Ovary (tissue), 10 donors: ENCODE measurements at places on chromosomes 7 and 10. TPM values are rescaled to one million over a fixed set of nuclear protein-coding genes. Genes with fewer than 3 reads are reported as not detected.
A peak's percentile ranks its signal among the peaks of the same experiment; 100 is the strongest.

DNA sequence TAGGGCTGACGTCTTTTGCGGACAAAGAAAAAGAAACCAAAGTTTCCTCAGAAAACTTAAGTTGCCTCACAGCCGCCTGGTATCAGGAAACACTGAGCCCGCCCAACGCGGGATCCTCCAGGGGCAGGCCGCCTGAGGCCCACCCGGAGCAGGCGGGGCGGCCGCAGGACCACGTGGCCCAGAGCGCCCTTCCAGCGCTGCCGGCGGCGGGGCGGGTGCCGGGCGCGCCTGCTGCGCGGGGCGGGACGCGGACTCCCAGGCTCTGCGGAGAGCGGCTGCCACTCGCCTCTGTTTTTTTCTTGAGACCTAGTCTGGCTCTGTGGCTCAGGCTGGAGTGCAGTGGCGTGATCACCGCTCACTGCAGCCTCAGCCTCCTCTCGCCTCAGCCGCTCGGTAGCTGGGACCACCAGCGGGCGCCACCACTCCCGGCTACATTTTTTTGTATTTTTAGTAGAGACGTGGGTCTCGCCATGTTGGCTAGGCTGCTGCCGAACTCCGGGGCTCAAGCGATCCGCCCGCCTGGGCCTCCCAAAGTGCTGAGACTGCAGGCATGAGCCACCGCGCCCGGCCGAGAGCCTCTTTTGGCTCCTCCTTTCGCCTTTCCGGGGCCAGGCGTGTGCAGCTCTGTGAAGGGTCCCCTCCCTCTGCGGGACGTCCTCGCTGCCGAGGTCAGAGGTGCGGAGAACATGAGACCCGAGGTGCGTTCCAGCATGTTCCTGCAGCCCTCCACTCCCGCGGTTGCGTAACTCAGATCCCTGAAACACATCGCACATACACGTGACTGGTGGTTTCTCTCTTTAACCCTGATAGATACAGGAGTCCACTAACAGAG, 11.6 kb upstream of the HNRNPF start:
- DNase-seq, result peak; percentile 91

- DNase-seq, result no peak
These were observed 5.6 kb downstream of the TMEM229A start for GRCh38 chr7:124027236-124027635.

RRP12 gene
- total RNA-seq, result 24.4 TPM

OR2A42 gene
- 0.10 TPM for total RNA-seq

GRCh38 chr7:18133921-18134320, 106.3 kb upstream of the PRPS1L1 start:
- DNase-seq, result no peak

DNA sequence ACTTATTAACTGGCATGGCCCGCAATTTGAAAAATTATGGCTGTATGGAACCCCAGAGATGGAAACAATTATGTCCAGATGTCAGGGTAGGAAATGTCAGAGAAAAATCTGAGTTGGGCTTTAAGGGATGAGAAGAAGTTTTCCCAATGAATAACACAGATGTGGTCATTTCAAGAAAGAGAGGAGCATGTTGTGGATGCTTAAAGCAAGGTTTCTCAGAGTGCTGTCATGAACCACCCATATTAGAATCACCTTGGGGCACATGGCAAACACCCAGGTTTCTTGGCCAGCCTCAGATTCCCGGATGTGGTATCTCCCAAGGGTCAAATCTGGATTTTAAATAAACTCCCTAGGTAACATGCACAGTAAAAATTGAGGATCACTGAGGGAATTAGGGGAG, 43.6 kb downstream of the LAMB4 start:
- no peak for DNase-seq

DNA sequence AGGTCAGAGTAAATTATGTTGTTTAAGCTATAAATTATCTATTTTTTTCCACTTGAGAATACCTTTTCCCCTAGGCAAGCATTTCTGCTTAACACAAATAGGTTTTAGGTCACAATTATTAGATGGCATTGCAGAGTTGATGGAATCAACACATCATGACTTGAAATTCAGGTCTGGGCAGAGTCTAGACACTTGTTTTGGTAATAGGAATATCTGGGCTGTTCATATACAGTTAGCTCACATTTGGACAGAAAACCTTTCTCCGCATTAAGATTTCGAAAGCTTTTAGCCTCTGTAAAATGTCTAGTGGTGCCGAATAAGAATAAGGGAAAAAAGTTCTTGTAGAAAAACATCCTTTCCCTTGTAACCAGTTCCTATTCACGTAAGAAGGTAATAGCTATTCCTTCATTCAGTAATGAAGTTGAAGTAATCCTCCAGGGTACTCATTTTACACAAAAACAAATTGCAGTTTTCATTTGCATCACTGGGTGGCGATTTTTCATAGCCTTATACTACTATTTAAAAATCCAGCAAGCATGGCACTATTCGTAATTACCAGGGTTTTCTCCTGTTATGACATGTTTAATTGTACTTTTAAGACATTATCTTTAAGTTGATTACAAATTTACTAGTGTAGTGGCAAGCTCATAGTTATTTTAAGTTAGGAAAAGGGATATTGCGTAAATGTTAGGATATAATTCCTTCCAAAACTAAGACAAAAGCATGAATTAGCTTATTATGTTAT, 37.0 kb downstream of the RPA3 start:
- DNase-seq, result no peak

GRCh38 chr10:78950656-78951587, 117.8 kb upstream of the ZMIZ1 start:
- DNase-seq, result no peak
